CD4-positive, alpha-beta memory T cell (primary cell): ENCODE measurements at places on chromosomes 11 and 22. TPM values are rescaled to one million over a fixed set of nuclear protein-coding genes. Genes with fewer than 3 reads are reported as not detected.

The PRDM11 gene
- 8.0 TPM for total RNA-seq

The TSSK2 gene
- total RNA-seq = not detected

The TUB gene
- 0.26 TPM for total RNA-seq

- DNase-seq = no peak
- H3K27me3 ChIP-seq = no peaks in the 10 kb centered on the region
- no peak overlapping the region for H3K27ac ChIP-seq
- H3K36me3 ChIP-seq = no peaks in the 10 kb centered on the region
Measured at GRCh38 chr11:104997288-104997687, 25.7 kb downstream of the CASP5 start.

- no peaks in the 10 kb centered on the region for H3K36me3 ChIP-seq
- no peak for DNase-seq
- no peaks in the 10 kb centered on the region for H3K4me1 ChIP-seq
- no peaks in the 10 kb centered on the region for H3K27me3 ChIP-seq
- no peak overlapping the region for H3K4me3 ChIP-seq
Measured at GRCh38 chr22:47310601-47311000, 548.2 kb downstream of the TBC1D22A start.
